ENCODE measurements at places on chromosomes 4 and X.

- DNase-seq = peak; percentile 18
Observed at GRCh38 chrX:16785247-16786138, 773 bp upstream of the TXLNG start.

GRCh38 chr4:126051689-126052424 is 737.1 kb downstream of the FAT4 start:
- no peak for DNase-seq

DNA sequence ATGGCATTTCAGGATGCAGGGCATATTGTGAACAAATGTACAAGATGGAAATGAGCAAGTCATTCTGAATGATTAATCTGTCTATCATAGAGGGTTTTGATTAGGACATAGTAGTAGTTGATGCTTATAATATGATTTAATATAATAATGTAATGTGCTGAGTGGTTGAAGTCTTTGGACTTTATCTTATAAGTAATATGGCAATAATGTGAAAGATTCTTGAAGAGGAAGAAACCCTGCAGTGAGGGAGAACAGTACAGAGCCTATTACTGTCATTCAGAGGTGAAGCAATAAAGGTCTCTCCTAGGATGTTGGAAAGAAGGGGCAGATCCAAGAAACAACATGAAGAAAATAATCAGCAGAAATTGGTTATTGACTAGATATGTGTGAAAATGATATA is 16.6 kb downstream of the NFKB1 start:
- DNase-seq = no peak

DNA sequence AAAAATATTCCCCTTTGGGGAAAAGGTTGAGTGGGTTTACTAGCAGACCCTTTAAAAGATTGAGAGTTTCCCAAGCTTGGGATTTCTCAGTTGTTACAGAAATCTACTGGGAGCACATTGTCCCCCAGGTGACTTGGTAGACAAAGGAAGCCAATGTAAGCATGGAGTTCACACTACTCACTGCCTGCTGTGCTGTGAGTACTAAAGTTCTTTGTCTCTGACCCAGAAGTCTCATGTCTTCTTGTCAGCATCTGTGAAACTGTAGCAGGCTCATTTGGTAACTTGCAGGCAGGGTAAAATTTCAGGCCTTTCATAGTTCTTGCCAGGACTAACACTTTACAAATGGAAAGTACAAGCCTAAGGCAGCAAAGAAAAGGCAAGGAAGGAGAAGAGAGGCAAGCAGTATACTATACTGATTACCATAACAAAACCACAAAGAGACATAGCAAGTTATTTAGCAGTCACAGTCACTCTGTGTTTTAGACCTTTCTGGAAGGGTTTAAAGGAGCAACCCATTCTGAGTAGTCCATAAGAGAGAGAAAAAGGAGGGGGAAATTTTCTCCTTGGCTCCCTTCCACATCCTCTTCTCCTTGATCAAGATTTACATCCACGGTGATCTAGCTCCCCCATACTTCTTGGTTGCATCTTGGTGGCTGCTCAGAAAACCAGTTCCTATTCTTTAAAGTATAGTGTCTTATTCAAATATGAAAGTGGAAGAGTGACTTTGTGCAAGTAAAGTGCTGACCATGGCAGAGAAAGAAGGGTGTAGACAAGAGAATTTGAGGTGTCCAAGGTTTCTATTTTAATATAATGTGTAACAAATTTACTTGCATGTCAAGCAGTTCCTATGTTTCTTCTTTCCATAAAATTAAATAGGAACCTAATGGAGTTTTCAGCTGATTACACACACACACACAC is 160.0 kb upstream of the PDE5A start:
- DNase-seq = no peak

DNA sequence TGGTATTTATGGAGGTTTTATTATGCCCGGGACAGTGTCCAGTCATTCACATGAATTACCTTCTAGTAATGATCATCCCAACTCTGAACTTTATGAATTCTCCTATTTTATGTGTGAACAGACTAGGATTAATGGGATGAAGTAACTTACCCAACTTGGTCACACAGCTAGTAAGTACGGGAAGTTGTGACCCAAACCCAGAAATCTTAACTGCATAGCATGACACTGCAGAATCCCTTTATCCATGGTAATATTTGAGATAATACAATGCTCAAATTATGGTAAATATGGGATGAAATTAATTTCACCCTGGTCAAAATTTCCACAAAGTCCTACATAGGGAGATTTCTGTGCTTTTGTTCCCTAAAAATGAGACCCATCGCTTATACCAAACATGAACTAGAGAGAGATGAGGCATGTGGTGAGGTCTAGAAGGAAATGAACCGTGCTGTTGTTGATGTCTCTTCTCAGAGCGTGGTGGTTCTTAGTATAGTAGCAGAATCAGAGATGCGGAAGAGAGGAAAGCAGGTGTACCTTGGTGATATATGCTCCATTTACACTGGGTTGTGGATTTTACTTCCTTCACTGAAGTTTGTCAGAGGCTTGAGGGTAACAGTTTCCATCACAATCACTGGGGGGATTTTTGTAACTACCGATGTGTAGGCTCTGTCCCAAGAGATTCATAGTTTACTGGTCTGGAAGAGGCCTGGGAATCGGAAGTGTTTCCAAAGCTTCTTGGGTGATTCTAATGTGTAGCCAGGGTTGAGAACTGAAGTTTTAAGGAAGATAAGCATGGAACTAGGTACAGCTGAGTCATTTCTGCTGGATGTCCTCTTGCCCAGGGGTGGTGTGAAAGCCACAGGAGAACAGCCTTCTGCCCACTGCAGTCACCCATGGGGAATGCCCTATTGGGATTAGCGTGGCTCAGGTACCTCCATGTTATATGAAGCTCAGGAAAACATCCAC is 30.2 kb upstream of the FAM9C start:
- DNase-seq = no peak

GRCh38 chr4:52266537-52267137 is 215.5 kb downstream of the SPATA18 start:
- DNase-seq = no peak

GRCh38 chr4:79638735-79639134 is 230.7 kb upstream of the GK2 start:
- no peak for DNase-seq

GRCh38 chrX:110920991-110921390 is 125.4 kb upstream of the CHRDL1 start:
- no peak for DNase-seq

DNA sequence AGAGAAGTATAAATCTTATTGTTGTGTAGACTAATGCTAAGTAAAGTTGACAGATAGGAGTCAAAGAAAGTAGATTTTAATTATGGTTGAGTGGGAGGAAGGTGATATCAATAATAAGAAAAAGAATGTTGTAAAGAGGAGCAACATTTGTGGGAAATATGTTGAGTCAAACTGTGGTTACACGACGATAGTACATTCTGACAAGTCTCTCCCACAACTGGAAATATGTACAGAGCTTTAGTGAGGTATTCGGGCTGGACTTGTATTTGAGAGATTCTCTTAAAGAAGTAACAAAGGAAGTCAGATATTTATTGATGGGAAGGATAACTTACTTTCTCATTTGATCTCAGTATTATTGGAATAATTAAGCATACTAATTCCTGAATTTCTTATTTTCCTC is 525.3 kb upstream of the MAGEB2 start:
- DNase-seq = no peak

DNA sequence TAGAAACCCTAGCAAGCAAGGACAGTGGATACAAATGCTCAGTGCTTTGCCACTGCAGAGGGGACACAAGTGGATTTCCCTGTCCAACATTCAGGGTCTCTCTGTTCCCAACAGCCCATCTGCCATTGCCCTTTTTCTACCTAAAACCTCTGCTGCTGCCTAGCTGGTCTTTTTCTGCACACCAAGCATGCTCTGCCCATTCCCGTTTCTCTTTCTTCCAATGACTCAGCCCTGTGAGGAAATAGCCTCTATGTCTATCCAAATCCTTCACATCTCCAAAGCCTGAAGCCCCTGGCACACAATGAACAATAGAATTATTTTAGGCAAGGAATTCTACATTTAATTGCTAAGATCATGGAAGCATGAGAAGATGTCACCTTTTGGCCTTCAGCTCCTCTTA is 5.7 kb upstream of the AMELX start:
- no peak for DNase-seq

- DNase-seq = no peak
Observed at GRCh38 chr4:88881227-88881569, 175.8 kb downstream of the FAM13A start.

DNA sequence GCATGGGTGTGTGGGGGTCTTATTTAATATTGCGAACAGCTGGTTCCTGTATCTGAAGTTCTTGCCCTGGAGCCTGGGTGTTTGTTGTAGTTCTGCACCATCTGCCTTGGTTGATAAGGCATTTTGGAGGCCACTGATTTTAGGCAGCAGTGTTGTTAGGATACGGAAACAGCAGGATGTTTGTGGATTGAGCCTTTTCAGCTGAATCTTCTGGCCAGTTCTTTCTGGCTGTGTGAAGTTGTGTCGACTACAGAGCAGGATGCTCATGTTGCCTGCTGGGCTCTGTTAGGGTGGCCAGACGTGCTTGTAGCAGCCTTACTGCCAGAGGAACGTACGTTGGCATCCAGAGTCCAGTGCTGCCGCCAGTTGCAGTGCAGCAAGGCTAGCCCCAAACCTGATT is 134.2 kb downstream of the PTTG2 start:
- no peak for DNase-seq

- no peak for DNase-seq
Observed at GRCh38 chr4:133147921-133148689, 989 bp upstream of the PCDH10 start.

- DNase-seq = no peak
Observed at GRCh38 chr4:26132858-26133257, 188.0 kb upstream of the RBPJ start.

DNA sequence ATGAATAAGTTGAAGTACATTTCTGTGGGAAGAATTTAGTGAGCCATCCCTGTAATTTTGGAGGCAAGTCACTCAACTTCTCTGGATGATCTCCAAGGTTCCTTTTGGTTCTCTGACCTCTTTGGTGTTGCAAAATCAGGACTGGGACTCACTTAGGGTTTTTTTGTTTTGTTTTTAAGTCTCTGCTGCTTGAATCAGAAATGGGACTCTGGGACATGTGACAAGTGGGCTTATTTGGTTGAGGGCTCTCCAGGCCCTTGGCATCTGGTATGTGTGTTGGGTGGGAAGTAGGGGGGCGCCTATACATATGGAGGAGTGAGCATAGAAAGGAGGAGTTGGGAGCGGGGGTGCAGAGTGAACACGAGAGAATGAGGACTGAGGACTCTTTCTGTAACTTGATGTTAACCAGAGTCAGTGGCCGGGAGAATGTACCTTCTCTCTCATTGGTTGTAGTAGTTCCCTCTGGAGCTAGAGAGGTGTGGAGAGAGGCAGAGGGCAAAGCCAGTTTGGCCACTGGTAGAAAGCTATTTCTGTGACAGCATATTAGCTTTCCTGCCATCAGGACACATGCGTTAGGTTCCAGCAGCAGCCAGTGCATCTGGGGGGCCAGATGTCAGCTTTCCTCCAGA is 1.9 kb downstream of the ARHGAP10 start:
- DNase-seq = no peak

DNA sequence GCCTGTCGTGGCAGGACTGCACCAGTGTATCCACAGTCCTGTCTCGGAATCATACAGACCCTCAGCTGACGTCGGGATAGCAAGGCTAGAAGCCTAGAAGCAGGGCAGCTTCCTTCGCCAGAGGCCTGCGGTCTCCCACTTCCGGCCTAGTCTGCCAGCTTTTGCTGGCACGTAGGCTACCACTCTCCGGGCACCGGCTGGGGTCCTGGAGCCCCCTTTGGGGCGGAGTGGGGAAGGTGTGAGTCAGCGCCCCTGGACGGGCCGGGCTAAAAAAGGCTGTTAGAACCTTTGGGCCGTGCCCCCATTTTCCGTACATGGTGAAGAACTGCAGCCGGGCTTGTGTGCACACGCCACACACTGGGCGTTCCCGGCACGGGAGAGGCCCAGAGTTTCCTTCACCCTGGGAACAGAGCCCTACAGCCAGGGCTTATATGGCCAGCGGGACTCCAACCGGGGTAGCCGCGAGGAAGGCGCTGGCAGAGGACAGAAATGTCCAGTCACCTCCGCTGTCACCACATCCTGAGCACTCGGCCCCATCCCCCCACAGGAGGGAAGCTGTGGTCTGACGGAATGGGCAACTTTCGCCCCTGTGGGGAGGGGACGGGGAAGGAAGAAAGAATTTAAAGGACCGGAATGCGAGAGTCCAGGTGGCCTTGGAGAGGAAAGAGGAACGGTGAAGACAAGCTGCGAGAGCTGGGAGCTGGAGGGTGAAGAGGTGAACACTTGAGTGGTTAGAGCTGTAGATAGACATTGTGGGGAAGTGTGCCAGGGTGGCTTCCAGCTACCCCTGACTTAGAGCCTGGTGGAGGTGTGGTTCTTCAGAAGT is 4.6 kb downstream of the MAGIX start:
- DNase-seq = no peak

DNA sequence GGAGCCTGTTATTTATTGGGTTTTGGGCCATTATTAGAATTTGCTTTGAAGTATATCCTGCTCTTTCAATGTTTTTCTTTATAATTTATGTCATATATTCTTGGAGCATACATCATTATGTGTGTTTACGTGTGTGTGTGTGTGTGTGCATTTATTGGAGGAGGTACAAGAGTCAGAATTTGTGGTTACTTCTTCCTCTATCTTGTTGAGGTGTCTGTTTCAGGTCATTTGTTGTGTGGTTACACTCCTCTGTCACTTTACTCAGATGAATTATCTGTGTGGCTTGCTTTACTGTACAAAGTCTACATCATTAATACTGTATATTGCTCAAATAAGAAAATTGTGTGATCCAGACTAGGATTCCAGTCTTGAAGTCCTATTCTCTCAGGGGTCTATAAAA is 1957.4 kb upstream of the TENM3 start:
- no peak for DNase-seq

- DNase-seq = no peak
Observed at GRCh38 chr4:11081006-11081405, 347.7 kb downstream of the HS3ST1 start.

- no peak for DNase-seq
Observed at GRCh38 chr4:185912779-185913178, 100.8 kb upstream of the SORBS2 start.

GRCh38 chr4:47690611-47691010 is 147.3 kb downstream of the CORIN start:
- no peak for DNase-seq

DNA sequence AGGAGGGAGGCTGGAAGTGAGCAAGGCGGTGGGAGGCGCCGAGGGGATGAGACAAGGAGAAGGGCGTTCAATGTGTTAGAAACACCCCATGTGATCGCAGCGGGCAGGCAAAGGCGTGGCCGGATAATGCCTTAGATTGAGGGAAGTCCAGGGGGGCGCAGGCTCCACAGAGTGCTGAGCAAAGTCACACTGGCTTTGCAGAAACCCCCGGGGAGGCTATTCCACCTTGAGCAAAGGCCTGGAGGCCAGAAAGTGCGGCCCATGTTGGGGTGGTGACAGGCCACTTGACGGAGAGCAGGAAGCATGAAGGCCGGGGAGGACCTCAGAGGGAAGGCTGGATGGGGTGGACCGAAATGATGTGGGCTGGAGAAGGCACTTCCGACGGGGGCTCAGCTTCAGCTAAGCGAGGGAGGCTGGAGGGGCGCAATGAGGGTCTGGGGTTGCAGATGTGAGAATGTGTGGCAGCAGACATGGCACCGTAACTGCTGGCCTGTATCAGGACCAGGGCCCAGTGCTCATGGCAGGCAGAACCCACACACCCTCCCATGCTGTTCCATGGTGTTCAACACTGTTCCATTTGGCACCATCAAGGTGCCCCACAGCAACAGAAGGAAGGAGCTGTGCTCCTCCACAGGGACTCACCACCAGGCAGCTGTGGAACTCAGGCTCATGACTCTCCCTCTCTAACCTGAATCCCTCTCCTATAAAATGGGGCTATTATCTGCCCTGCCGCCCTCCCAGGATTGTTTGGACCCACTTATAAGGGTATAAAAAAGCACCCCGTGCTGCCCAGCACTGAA is 50.3 kb downstream of the HMX1 start:
- DNase-seq = peak; percentile 79

- no peak for DNase-seq
Observed at GRCh38 chr4:26032630-26033317, 118.8 kb downstream of the SMIM20 start.
